ENCODE measurements at places on chromosomes 2 and 18.

- DNase-seq, result no peak
Observed at GRCh38 chr2:16121231-16121985, 181.1 kb downstream of the MYCN start.

GRCh38 chr2:127661949-127662510 is 13.3 kb downstream of the LIMS2 start:
- DNase-seq, result no peak

- no peak for DNase-seq
Observed at GRCh38 chr18:60915160-60915559, 418.1 kb upstream of the CDH20 start.

DNA sequence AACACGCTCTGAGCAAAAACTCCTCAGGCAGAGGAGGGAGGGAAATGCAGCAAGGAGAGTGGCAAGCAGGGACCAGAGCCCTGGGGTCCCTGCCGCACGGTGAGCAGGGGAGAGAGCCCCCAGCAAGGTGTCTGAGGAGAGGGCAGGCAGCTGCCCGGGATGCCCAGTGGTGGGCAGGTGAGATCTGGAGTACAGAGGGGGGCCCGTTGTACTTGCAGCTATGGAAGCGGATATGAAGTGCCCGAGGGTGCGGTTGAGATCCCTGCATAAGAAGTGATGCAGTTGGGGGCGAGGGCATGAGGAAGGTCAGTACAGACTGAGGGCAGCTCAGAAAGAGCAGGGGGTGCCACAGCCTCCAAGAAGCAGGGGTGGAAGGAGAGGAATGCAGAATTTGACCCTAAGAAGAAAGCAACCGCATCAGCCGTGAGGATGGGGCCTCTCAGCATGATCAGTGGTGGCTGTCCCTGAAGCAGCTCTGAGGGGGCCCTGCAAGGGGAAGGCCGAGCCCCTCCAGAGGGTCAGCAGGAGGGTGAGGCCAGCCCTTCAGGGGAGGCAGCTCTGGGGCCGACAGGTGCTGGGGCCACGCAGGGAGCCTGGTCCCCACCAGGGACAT is 29.4 kb downstream of the MTERF4 start:
- no peak for DNase-seq

DNA sequence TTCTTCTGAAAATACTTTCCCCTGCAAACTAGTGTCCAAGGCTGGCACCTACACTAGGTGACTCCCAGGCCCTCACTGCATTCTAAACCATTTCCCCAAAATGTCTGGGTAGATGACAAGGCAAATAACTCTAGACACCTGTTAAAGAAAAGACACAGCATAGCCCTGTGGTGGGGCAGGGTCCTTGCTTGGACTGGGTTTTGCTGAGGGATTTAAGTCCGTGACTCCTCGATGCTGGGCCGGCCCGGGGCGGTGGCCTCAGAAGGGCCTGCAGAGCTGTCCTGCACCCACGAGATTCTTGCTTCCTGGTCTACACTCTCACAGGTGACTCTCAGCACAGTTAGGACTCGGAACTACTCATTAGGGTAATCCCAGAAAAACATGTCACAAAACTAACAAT is 55.2 kb downstream of the MBP start:
- DNase-seq, result no peak

DNA sequence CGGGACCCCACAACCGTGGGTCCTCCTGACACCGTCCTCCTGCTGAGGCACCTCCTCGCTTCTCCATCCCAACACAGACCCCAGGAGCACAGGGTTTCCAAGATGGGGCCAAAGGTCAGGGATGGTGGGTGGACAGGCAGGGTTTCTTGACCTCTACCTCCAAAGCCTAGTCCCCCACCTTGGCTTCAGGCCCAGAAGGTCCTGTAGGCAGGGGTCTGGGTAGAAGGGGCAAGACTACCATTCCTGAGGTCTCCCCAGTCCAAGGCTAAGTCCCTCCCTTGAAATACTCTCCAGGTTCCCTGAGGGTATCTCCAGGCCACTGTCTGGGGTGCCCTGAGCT is 7.1 kb downstream of the CYP26B1 start:
- DNase-seq, result no peak

DNA sequence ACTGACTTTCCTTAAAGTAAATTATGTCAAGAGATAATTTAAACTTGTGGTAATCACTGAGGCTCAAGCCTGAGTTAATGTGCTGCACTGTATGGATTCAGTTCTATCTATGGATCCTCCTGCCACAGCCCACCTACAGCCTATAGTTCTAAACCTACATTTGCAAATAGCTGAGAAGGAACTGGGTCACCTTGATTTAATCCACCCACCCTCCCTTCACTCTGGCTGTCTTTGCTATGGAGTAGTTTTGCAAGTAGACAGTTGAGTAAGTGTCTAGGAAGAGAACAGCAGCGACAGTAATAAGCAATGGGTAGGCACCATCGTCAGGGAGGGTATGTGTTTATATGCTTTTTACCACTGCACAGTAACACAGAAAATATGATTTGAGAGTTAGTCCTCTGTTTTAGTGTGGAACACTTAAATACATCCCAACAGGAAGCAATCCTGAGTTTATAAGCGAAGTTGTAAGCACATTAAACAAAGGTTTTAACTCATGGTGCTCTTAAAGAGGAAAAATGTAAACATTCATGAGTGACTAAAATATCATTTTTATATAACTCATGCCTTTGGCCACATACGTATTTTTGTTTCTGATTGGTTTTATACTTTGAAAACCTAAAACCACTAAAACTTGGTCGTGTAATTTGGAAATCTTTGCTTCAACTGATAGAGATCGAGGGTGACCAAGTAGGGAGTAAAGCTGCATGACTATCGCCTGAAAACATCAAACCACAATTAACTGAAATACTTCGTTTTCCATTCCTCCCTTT is 36.3 kb upstream of the CHRNA1 start:
- DNase-seq, result no peak

GRCh38 chr18:59502274-59503175 is 143.5 kb upstream of the LMAN1 start:
- DNase-seq, result no peak

DNA sequence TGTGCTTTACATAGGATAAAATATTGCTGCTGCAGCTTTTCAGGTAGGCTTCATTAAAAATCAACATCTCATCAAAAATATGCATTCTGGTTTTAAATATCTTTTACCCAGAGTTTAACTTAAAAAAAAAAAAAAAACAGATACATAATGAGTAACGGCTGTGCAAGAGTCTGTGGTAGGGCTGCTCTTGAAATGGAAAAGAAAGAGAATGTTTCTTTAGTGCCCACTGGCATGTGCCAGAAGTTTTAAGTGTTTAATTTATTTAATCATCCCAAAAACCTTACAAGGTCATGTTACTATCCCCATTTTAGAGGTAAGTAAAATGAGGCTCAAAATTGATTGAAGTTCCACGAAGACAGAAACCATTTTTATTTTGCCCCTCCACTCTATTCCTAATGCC is 92.1 kb downstream of the SLC8A1 start:
- DNase-seq, result no peak

- DNase-seq, result no peak
Observed at GRCh38 chr18:32661486-32662299, 111.1 kb downstream of the KLHL14 start.

Measured in activated gamma-delta T cell treated with Interleukin-2 at 50 U/mL for 16 hours (primary cell).